ENCODE measurements at places on chromosomes 5 and 9. TPM values are rescaled to one million over a fixed set of nuclear protein-coding genes. Genes with fewer than 3 reads are reported as not detected.

TSSK1B gene
- not detected for total RNA-seq

DNA sequence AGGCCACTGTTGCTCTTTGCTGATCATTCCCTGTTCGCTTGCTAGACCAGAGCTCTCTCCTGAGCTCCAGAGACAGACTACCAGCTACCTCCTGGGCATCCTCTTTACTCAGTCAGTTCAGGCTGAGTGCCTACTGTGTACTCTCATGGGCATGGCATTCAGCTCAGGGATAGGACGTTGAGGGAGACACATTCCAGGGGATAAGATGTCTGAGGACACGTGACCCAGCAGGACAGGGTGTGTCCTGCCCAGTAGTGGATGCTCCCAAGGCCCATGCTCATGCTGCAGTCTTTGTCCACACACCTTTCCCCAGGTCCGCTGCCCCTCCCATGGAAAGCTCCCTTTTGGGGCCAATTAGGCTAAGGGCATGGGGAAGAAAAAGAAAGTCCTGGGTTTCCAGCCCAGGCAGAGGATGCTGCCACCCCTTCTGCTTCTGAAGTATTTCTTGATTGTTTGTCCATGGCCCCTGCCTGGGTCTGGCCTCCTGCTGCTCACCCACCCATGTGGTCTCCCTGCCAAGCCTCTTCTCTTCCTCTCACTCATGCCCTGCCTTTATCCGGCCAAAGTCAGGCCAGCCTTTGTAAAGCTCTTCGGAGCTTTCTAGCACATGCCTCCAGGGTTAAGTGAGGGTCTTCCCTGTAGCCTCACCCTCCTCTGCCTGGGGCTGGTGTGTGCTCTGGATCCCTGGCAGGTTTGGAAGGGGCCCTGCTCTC is 60.5 kb upstream of the PITX1 start:
- H3K4me3 ChIP-seq = no peak overlapping the region
- no peaks in the 10 kb centered on the region for H3K4me1 ChIP-seq
- H3K36me3 ChIP-seq = no peaks in the 10 kb centered on the region
- H3K27me3 ChIP-seq = no peaks in the 10 kb centered on the region
- H3K27ac ChIP-seq = no peak overlapping the region

- H3K27me3 ChIP-seq = no peaks in the 10 kb centered on the region
- no peaks in the 10 kb centered on the region for H3K4me1 ChIP-seq
- H3K36me3 ChIP-seq = no peaks in the 10 kb centered on the region
- no peak overlapping the region for H3K4me3 ChIP-seq
- H3K27ac ChIP-seq = no peak overlapping the region
Observed at GRCh38 chr5:170623576-170624181, 119.9 kb downstream of the KCNIP1 start.

DNA sequence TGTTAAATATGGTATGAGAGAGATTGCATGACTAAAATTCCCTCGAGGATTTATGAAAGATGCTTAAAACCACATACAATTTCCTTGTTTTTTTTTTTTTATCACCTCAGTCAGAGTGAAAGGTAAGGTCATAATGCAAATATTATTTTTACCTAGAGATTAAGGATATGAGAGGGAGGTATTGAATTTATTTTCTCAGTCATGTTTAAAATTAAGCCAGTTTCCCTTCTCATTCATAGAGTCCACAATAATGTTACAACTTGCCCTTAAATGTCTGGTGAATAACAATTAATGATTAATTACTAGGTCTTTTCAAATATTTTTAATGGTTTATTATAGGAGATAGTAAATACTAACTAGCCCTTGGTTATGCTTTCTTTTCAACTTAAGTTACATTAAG is 144.9 kb upstream of the HAPLN1 start:
- no peak overlapping the region for H3K4me3 ChIP-seq
- H3K27ac ChIP-seq = no peak overlapping the region
- no peaks in the 10 kb centered on the region for H3K27me3 ChIP-seq
- H3K4me1 ChIP-seq = no peaks in the 10 kb centered on the region
- DNase-seq = no peak
- H3K36me3 ChIP-seq = no peaks in the 10 kb centered on the region

TLE4 gene
- 52.9 TPM for total RNA-seq

CDKN2B gene
- total RNA-seq = 4.5 TPM

DNA sequence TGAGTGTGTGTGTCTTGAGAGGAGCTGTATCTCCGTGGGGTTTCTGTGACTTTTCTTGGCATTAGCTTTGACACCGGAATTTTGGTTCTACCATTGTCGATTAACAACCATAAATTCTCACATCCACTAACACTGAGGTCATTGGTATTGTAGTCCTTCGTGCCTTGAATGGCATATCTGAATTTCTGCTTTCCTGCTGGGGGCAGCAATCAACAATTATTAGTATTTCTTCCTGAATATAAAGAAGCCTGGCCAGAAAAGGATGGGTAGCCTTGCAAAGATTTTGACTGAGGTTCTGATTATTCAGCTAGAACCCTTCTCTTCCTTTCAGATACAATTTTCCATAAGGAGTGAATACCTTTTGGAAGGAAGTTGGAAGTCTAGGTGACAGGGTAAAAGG is 33.5 kb upstream of the SHOC1 start:
- no peaks in the 10 kb centered on the region for H3K4me1 ChIP-seq
- H3K27ac ChIP-seq = no peak overlapping the region
- no peaks in the 10 kb centered on the region for H3K36me3 ChIP-seq
- no peaks in the 10 kb centered on the region for H3K27me3 ChIP-seq
- no peak for DNase-seq

FLT4 gene
- 3.2 TPM for total RNA-seq

SAXO1 gene
- not detected for total RNA-seq

- peaks cover 74% of the 10 kb centered on the region for H3K36me3 ChIP-seq
- no peak overlapping the region for H3K4me3 ChIP-seq
- H3K4me1 ChIP-seq = no peaks in the 10 kb centered on the region
- no peak for DNase-seq
- H3K27ac ChIP-seq = no peak overlapping the region
Observed at GRCh38 chr5:31404325-31404724, 127.6 kb downstream of the DROSHA start.

GRCh38 chr5:154276973-154277331 is 86.4 kb downstream of the GALNT10 start:
- DNase-seq = peak; percentile 35
- H3K27ac ChIP-seq = no peak overlapping the region
- H3K27me3 ChIP-seq = no peaks in the 10 kb centered on the region
- H3K4me3 ChIP-seq = no peak overlapping the region

GRCh38 chr5:26674846-26675245 is 363.5 kb downstream of the CDH9 start:
- no peaks in the 10 kb centered on the region for H3K4me1 ChIP-seq
- H3K27ac ChIP-seq = no peak overlapping the region
- DNase-seq = no peak

- no peak overlapping the region for H3K27ac ChIP-seq
- no peak for DNase-seq
- H3K36me3 ChIP-seq = no peaks in the 10 kb centered on the region
- no peak overlapping the region for H3K4me3 ChIP-seq
Observed at GRCh38 chr9:88421348-88421747, 33.1 kb downstream of the SPIN1 start.

GRCh38 chr5:43227655-43228054 is 35.6 kb downstream of the NIM1K start:
- no peaks in the 10 kb centered on the region for H3K4me1 ChIP-seq
- no peaks in the 10 kb centered on the region for H3K36me3 ChIP-seq
- H3K4me3 ChIP-seq = no peak overlapping the region
- no peaks in the 10 kb centered on the region for H3K27me3 ChIP-seq

GRXCR2 gene
- not detected for total RNA-seq

DNA sequence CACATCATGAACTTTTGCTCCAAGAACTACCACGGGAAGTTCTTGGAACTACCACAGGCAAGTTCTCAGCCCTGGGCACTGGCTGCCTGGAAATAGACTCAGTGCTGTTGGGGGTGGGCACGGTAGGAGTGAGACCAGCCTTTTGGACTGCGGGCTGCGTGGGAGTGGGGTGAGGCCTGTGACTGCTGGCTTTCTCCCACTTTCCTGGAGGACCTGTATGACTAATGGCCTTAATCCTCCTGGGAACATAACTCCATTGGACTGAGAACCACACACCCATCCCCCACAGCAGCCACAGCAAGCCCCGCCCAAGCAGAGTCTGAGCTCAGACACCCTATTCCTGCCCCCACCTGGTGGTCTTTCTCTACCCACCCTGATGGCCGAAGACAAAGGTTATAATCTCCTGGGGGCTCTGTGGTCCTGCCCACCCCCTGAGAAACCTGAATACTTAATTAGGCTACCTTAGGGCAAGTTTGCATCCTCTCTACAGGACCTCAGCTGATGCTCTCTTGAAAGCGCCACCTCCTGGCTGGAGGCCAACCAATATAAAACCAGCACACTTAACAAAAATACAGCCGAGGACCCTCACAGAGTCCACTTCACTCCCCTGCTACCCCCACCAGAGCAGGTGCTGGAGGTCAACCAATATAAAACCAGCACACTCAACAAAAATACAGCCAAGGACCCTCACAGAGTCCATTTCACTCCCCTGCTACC is 112.6 kb downstream of the CACNA1B start:
- H3K36me3 ChIP-seq = no peaks in the 10 kb centered on the region
- H3K4me3 ChIP-seq = no peak overlapping the region
- no peaks in the 10 kb centered on the region for H3K4me1 ChIP-seq
- peaks cover 3% of the 10 kb centered on the region for H3K27me3 ChIP-seq

FBN2 gene
- total RNA-seq = 0.20 TPM

- peaks cover 63% of the 10 kb centered on the region for H3K4me1 ChIP-seq
- no peak for DNase-seq
- peak overlapping the region; percentile 41 for H3K4me3 ChIP-seq
- H3K27me3 ChIP-seq = no peaks in the 10 kb centered on the region
Observed at GRCh38 chr5:88895681-88896501, 12.9 kb upstream of the MEF2C start.

- peaks cover 3% of the 10 kb centered on the region for H3K4me1 ChIP-seq
- no peak overlapping the region for H3K27ac ChIP-seq
- H3K27me3 ChIP-seq = no peaks in the 10 kb centered on the region
- H3K4me3 ChIP-seq = no peak overlapping the region
- no peak for DNase-seq
Observed at GRCh38 chr9:120212153-120212852, 367.7 kb downstream of the CDK5RAP2 start.

DNA sequence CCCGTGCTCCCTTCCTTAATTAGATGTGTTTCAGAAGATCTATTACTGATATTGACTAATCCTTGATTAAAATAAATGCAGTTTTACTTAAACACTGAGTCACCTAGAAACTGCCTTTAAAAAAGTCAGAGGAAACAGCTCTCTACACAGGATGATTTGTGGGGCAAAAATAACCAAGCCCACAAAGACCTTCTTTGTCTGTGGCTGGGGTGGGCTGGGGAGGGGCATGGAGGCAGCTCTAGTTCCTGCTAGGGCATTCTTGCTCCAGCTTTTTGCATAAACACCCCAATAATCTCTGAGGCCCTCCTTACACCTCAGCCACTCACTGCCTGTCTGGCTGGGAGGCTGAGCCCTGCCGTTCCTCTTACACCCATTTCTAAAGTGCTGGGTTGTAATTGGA is 227.6 kb upstream of the DAP start:
- no peak for DNase-seq
- peaks cover 6% of the 10 kb centered on the region for H3K27me3 ChIP-seq
- no peak overlapping the region for H3K4me3 ChIP-seq
- H3K27ac ChIP-seq = no peak overlapping the region
- no peaks in the 10 kb centered on the region for H3K4me1 ChIP-seq

GABRP gene
- not detected for total RNA-seq

- no peak overlapping the region for H3K27ac ChIP-seq
- DNase-seq = no peak
- H3K27me3 ChIP-seq = no peaks in the 10 kb centered on the region
- no peak overlapping the region for H3K4me3 ChIP-seq
Observed at GRCh38 chr5:12911156-12911555, 1006.9 kb upstream of the CTNND2 start.

GRCh38 chr5:52895572-52896413 is 93.4 kb upstream of the ITGA2 start:
- H3K27ac ChIP-seq = peak overlapping the region; percentile 7
- DNase-seq = no peak
- H3K36me3 ChIP-seq = no peaks in the 10 kb centered on the region
- H3K27me3 ChIP-seq = no peaks in the 10 kb centered on the region
- H3K4me3 ChIP-seq = no peak overlapping the region

GRCh38 chr5:181167814-181168488 is 20.6 kb downstream of the OR2V2 start:
- no peak overlapping the region for H3K4me3 ChIP-seq
- peaks cover 73% of the 10 kb centered on the region for H3K27me3 ChIP-seq
- H3K36me3 ChIP-seq = no peaks in the 10 kb centered on the region

ADGRV1 gene
- total RNA-seq = not detected

- H3K4me1 ChIP-seq = no peaks in the 10 kb centered on the region
- H3K36me3 ChIP-seq = peaks cover 7% of the 10 kb centered on the region
- no peak overlapping the region for H3K4me3 ChIP-seq
- DNase-seq = no peak
- H3K27ac ChIP-seq = no peak overlapping the region
Observed at GRCh38 chr5:33470544-33470943, 29.8 kb downstream of the TARS1 start.

- no peak for DNase-seq
- H3K4me3 ChIP-seq = no peak overlapping the region
- no peaks in the 10 kb centered on the region for H3K27me3 ChIP-seq
- H3K4me1 ChIP-seq = no peaks in the 10 kb centered on the region
- no peak overlapping the region for H3K27ac ChIP-seq
Observed at GRCh38 chr9:20303996-20304395, 318.3 kb downstream of the MLLT3 start.

DNA sequence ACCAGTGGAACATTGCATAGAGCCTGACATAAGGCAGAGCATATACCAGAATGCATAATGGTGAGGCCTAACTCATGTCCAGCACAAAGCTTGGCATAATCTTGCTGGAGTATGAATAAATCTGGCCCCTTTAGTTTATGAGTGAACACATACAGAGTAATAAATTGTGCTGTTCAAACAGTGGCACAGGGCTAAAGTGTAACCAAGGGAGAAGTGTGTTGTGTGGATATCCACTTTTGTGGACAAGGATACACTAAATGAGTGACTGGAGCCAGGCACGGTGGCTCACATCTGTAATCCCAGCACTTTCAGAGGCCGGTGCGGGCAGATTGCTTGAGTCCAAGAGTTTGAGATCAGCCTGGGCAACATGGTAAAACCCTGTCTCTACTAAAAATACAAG is 29.4 kb upstream of the JMY start:
- DNase-seq = no peak
- H3K27ac ChIP-seq = no peak overlapping the region

DNA sequence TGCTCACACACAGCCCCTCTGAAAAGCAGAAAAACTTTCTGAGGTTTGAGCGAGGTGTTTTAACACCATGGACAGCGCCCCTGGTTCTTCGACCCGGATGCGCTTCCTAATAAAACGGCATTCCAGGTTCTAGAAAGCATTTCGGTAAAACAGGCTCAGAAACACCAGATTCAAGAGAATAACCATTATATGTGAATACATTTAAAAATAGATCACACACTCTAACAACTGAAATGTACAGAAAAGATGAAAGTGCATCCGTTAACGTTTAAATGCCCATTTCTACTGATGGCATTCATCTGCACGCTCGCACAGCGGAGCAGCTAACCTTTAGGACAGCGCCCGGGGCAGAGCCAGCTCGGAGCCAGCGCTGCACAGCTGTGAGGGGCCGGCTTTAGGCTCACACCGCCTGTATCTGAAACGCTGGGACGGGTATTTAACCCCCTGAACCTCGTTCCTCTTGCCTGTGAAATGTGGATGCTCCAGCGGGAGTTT is 26.3 kb upstream of the TENT4A start:
- no peak overlapping the region for H3K27ac ChIP-seq
- no peaks in the 10 kb centered on the region for H3K27me3 ChIP-seq

REEP2 gene
- total RNA-seq = 3.4 TPM

- no peaks in the 10 kb centered on the region for H3K36me3 ChIP-seq
- no peak for DNase-seq
- H3K4me3 ChIP-seq = no peak overlapping the region
- H3K27ac ChIP-seq = no peak overlapping the region
Observed at GRCh38 chr9:76676857-76677256, 87.4 kb upstream of the PCA3 start.

PCDHGA8 gene
- total RNA-seq = 0.94 TPM
